GM23338 (cell line): ENCODE measurements at places on chromosomes 12 and 14.

DNA sequence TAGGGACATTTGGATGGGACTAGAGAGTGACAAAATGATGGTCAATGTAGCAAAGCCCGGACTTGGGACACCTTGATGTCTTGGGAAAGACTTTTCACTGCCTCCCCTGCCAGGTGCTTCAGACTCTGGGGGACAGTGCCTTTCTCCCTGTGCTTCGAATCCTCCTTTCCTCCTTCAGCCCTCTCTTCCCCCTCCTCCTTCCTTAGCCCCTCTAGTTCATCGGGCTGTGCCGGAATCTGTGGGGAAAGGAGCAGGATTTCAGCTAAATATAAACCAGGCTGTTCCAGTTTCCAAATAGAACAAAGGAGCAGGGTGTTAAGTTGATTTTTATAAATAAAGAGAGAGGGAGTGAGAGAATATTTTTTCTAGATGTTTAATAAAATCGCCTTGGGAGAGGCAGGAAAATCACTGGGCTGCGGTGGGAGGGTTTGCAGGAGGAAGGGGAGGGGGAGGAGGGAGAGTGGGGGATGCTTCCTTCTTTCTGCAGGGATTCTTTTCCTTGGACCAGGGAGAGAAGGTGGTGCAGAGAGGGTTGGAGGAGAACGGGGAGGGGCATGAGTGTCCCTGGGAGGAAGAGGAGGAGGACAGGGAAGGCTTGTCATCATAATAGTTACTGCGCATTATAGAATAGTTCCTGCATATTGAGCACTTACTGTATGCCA, 21.3 kb upstream of the CABP1 start:
- DNase-seq = peak; percentile 22

- no peak for DNase-seq
These were observed 46.1 kb downstream of the MDM2 start for GRCh38 chr12:68854078-68854468.

GRCh38 chr14:104870368-104871144, 5.5 kb downstream of the CEP170B start:
- peak; percentile 68 for DNase-seq

- DNase-seq = no peak
These were observed 68.0 kb upstream of the AMIGO2 start for GRCh38 chr12:47147739-47148138.

DNA sequence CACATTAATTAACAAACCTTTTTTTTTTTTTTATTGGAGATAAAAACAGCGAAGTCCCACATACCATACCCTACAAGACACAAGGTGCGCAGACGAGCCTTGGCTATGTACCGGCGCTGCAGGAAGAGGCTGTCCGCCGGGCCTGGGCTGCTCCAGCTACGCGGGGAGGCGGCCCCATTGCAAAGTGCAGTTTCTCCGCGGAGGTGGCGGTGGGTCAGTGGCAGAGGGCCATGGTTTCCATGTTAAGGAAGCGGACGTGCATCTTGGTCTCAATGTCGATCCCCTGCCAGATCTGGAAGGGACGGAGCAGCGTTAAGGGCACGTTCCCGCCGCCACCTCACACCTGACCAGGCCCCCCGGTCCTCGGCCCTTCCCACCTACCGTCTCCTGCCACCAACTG, 60.3 kb downstream of the TESC start:
- DNase-seq = no peak

DNA sequence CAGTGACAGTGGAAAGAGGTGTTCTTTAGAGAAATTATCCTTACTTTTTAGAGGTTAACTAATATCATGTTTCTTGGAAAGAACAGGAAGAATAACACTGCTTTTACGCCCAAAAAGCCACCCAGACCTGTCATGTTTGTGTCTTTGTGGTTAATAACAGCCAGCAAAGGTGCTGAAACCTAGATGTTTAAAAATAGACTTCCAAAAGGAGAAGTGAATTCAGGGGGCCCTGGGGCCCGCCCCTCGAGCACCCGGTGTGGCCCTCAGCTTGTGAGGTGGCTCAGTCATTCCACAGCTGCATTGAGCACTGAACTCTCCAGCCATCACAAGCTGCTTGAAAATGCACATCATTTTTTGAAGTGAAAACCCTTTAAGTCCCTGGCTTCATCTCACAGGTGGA, 20.8 kb upstream of the AMN start:
- no peak for DNase-seq

GRCh38 chr12:2053691-2054090, 904 bp downstream of the CACNA1C start:
- DNase-seq = peak; percentile 50
